Lower lobe of right lung (tissue), 2 donors: ENCODE measurements at places on chromosomes 3 and 15. TPM values are rescaled to one million over a fixed set of nuclear protein-coding genes. Genes with fewer than 3 reads are reported as not detected.

Gene SLC35G2
- 5.7 TPM for total RNA-seq

GRCh38 chr15:61080221-61081026 is 148.7 kb downstream of the RORA start:
- no peaks in the 10 kb centered on the region for H3K27me3 ChIP-seq
- H3K4me3 ChIP-seq = no peak overlapping the region
- H3K27ac ChIP-seq = no peak overlapping the region

DNA sequence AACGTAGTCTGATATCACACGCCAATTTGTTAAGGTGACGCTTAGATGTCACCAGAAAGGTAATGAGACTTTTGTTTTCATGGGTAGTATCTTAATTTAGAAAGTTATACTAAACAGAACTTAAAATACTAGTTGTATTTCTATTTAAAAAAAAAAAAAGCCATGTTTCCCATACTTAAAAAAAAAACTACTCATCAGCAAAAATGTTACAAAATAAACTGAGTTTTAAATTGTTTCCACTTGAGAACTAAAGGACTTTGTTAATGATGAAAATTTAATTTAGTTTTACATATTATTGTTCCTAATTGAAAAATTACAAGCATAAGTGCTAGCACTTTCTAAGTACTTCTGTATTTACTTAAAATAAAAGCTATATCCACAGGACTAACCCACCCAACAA is 300.8 kb upstream of the ATP11B start:
- H3K36me3 ChIP-seq = no peaks in the 10 kb centered on the region
- DNase-seq = no peak
- H3K4me1 ChIP-seq = no peaks in the 10 kb centered on the region
- H3K27ac ChIP-seq = no peak overlapping the region
- H3K4me3 ChIP-seq = no peak overlapping the region

GRCh38 chr15:25693321-25694238 is 169.5 kb downstream of the ATP10A start:
- no peak for DNase-seq
- no peaks in the 10 kb centered on the region for H3K27me3 ChIP-seq
- H3K4me3 ChIP-seq = no peak overlapping the region

DNA sequence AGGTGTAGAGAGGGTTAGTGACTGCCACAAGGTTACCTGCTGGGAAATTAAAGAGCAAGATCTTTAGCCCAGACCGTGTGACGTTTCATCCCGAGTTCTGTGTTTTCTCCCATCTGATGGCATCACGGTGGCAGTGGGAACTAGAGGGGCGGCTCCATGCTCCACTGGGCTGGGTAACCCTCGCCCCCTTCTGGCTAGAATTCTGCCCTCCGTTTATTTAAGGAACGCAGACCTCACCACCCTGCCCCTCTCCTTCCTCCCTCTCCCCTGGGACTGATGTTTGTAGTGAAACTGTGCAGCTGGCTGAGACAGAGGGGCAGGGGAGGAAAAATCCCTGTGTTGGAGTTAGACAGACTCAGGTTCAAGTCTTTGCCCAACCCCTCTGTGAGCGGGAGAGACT is 65.6 kb downstream of the ITGA11 start:
- no peaks in the 10 kb centered on the region for H3K36me3 ChIP-seq
- no peaks in the 10 kb centered on the region for H3K27me3 ChIP-seq
- no peak overlapping the region for H3K4me3 ChIP-seq
- peaks cover 37% of the 10 kb centered on the region for H3K4me1 ChIP-seq
- no peak for DNase-seq
- no peak overlapping the region for H3K27ac ChIP-seq

DNA sequence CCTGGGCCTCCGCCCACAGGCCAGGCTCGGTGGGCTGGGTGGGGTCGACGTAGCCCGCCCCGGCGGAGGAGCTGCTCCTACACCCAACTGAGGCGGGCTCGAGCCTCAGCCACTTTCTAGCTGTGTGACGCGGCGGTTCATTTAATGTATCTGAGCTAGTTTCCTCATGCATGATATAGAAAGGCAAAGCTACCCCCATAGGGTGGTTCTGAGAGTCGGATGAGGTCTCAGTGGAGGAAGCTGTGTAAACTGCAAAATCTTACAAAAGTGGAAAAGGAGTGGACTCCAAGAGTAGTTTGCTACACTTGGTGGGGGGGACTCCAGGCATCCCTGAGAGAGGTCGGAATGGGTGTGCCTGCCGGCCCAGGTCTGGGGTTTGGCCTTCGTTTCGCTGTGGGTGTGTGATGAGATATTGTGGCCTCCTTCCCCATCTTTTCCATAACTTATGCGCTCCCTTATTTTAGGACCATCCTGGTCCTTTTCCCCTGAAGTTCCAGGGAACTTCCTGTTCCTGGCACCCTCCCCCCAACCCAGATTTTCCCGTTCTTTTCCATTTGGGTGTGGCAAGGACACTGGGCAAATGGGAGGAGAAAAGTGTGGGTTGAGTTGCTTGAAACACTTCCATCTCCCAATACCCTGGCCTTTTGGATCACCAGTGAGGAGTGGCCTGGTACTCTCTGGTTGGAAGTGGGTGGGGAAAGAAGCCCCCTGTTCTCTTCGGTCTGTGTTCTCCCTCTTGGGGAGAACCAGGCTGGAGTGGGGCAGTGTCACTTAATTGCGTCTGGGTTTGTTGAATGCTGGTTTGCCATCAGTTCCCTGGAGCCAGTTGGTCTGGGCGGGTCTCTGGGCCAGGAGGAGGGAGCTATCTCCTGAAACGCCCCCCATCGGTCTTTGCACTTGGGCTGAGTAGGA is 1.1 kb downstream of the PDIA5 start:
- no peak for DNase-seq
- H3K27me3 ChIP-seq = no peaks in the 10 kb centered on the region
- H3K27ac ChIP-seq = peak overlapping the region; percentile 88
- H3K36me3 ChIP-seq = no peaks in the 10 kb centered on the region

Gene MFN1
- 45.9 TPM for total RNA-seq

Gene ECE2
- total RNA-seq = not detected

DNA sequence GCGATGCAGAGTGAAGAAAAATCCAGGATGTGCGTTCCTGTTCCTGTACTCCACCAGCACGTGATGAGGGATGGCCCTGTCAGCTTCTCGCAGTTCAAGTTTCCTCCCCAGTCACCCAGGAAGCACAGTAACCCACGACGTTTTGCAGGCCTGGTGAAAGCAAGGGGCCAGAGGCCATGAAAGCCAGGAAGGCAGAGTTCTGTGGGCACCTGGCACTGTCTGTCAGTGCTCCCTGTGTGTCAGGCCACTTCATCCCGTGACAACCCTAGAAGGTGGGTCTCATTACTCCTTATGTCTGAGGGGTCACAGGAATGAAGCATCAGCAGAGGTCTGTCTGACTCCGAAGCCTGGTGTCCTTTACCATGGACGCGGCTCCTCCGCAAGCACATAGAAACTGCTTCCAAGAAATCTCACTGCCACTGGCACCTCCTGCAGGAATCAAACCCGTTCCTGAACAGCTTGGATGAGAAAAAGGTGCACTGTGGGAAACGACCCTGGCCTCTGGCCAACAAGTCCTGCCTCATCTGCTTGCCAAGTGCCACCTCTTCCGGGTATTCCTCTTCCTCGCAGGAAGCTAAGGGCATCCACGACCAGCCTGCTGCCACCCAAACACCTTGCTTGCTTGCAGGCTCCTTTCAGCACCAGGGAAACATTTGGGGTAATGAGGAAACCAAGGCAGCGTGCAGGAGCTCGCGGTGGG is 14.6 kb downstream of the RAB43 start:
- H3K27me3 ChIP-seq = no peaks in the 10 kb centered on the region
- DNase-seq = peak; percentile 38
- H3K4me1 ChIP-seq = peaks cover 16% of the 10 kb centered on the region
- no peak overlapping the region for H3K27ac ChIP-seq

Gene KBTBD8
- total RNA-seq = 5.8 TPM

Gene NOX5
- not detected for total RNA-seq

DNA sequence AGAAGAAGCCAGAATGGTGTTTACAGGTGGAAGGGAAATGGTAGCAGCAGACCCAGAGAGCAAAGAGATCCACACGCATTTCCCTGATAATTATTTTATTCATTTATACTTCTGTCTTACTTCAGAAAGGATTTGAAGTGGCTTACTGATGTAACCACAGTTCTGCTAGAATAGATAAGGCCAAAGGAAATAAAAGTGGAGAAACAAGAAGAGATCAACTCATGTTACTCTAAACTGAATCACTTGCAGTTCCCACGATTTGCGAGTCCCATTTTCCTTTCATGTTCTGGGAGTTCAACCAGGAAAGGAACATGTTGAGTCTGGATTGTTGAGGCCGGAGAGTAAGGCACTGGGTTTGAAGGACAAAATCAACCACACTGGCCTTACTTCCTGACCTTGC is 151.8 kb downstream of the MYRIP start:
- no peak overlapping the region for H3K4me3 ChIP-seq
- H3K27me3 ChIP-seq = no peaks in the 10 kb centered on the region
- H3K36me3 ChIP-seq = no peaks in the 10 kb centered on the region
- DNase-seq = no peak

Gene ARIH1
- total RNA-seq = 149 TPM

DNA sequence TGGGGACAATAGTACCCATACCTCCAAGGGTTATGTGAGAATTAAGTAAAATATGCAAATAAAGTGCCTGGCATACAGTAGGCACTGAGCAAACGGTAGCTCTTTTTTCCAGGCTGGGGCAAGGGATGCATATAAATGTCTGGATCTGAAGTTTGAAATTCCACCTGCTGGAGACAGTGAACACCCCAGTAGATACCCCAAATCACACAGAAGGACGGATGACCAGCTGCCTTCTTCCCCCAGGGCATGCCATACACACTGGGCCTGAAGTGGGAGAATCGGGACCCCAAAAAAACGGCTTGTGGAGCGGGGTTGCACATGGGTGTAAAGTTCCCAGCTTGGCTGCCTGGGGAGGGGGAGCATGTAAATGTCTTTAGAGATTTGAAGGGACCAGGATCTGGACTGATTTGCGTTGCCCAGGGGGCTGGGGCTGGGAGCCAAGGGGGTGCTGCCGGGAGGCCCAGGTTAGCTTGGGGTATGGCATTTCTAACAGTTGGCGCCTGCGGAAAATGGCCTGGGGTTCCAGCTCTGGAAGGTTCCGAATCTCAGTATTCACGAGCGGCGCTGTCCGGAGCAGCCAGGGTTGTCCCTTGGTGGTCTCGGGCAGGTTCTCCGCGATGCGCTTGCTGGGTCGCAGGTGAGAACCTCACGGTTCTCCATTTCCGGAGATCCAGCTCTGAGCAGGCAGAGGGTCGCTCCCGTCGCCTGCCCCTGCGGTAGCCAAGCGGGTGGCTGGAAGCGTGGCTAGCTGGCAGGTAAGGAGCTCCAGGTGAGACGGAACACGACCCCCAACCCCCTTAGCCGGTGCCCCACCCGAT is 42.6 kb upstream of the POLG start:
- peaks cover 93% of the 10 kb centered on the region for H3K27me3 ChIP-seq
- DNase-seq = no peak
- H3K36me3 ChIP-seq = no peaks in the 10 kb centered on the region
- peaks cover 17% of the 10 kb centered on the region for H3K4me1 ChIP-seq
- H3K27ac ChIP-seq = no peak overlapping the region

Gene MUC4
- 7.9 TPM for total RNA-seq

- no peaks in the 10 kb centered on the region for H3K36me3 ChIP-seq
- no peak overlapping the region for H3K27ac ChIP-seq
- no peak overlapping the region for H3K4me3 ChIP-seq
- no peaks in the 10 kb centered on the region for H3K4me1 ChIP-seq
- DNase-seq = no peak
Observed at GRCh38 chr15:31280046-31280830, 46.4 kb upstream of the KLF13 start.

DNA sequence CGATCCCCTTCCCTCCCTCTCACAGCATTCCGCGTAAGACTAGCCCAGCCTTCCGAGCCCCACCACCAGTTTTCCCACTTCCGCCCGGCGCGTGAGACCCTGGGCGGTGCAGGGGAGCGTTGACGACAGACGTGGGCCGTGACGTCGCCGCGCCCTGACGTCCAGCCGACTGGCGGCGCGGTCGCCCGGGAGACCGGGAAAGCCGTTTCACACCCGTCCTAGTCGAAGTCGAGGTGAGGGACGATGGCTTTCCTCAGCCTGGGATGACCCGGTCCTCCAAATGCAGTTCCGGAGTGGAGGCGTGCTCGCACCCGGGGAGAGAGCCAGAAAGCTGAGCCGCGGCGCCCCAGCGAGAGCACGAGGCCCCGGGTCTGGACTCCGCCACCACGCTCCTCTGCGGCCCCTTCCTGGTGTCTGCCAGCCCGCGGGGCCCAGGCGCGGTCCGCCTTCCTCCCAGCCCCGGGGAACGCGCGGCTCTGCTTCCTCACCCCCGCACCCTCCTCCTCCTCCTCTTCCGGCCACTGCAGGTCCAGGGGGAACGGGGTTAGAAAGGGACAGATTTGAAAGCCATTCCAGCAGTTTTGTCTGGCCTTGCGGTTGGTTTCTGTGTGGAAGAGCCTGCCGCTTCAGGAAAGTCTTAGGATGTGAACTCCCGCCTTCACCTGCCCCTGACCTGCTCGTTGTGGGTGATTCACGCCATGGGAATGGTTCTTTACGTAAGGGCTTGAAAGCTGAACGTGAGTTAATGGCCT is at the start of gene LEKR1:
TSS of gene LEKR1 (plus strand) at position 210 of the 752 bp plus-strand sequence. CDS start 2,977 bp downstream, outside the sequence.
- H3K4me1 ChIP-seq = peaks cover 8% of the 10 kb centered on the region
- peak within 1 kb of the TSS; percentile 78 for H3K4me3 ChIP-seq
- no peaks in the 10 kb centered on the region for H3K36me3 ChIP-seq
- no peaks in the 10 kb centered on the region for H3K27me3 ChIP-seq
- peak; percentile 94 for DNase-seq
- H3K27ac ChIP-seq = peak within 1 kb of the TSS; percentile 96

DNA sequence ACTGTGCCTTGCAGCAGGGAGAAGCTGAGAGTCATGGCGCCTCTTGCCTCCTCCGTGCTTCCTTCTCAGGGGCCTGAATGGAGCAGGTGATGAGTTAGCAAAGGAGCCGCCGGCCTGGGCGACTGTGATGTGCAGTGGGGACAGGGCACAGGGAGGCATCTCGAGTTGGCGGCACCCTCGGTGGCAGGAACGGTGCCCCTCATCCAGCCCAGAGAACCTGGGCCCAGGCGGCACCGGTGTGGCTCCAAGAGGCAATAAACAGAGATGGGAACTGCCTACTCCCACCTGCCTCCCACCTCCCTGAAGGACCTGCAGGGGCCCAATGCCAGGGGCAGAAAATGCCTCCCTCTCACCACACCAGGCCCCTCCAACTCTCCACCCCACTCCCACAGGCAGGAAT is 6.2 kb downstream of the SLC41A3 start:
- H3K36me3 ChIP-seq = no peaks in the 10 kb centered on the region
- H3K4me1 ChIP-seq = peaks cover 2% of the 10 kb centered on the region
- no peak overlapping the region for H3K4me3 ChIP-seq
- no peak for DNase-seq

Gene TFDP2
- total RNA-seq = 41.3 TPM

- no peak overlapping the region for H3K27ac ChIP-seq
- H3K27me3 ChIP-seq = no peaks in the 10 kb centered on the region
- peaks cover 18% of the 10 kb centered on the region for H3K4me1 ChIP-seq
- H3K4me3 ChIP-seq = no peak overlapping the region
- no peaks in the 10 kb centered on the region for H3K36me3 ChIP-seq
- no peak for DNase-seq
Observed at GRCh38 chr3:156811089-156811862, 14.9 kb upstream of the LEKR1 start.

- no peak for DNase-seq
Observed at GRCh38 chr3:66083096-66083678, 44.5 kb upstream of the MAGI1 start.
